ENCODE measurements at places on chromosomes 1 and 21. TPM values are rescaled to one million over a fixed set of nuclear protein-coding genes. Genes with fewer than 3 reads are reported as not detected.

The ASCL5 gene
- total RNA-seq: not detected

The STMN1 gene
- total RNA-seq: 41.0 TPM

The C1orf141 gene
- total RNA-seq: not detected

The PLEKHN1 gene
- 1.3 TPM for total RNA-seq

The NR5A2 gene
- not detected for total RNA-seq

The ADSS2 gene
- total RNA-seq: 54.8 TPM

The ZSCAN20 gene
- total RNA-seq: 1.5 TPM

The ADGRB2 gene
- 12.8 TPM for total RNA-seq

The CFHR3 gene
- total RNA-seq: not detected
